ENCODE measurements at places on chromosomes 3 and 15.
A peak's percentile ranks its signal among the peaks of the same experiment; 100 is the strongest.

GRCh38 chr3:4380013-4380412, 76.8 kb downstream of the SETMAR start:
- no peak for DNase-seq

- DNase-seq = no peak
Measured at GRCh38 chr15:78929536-78930264, 15.1 kb downstream of the CTSH start.

DNA sequence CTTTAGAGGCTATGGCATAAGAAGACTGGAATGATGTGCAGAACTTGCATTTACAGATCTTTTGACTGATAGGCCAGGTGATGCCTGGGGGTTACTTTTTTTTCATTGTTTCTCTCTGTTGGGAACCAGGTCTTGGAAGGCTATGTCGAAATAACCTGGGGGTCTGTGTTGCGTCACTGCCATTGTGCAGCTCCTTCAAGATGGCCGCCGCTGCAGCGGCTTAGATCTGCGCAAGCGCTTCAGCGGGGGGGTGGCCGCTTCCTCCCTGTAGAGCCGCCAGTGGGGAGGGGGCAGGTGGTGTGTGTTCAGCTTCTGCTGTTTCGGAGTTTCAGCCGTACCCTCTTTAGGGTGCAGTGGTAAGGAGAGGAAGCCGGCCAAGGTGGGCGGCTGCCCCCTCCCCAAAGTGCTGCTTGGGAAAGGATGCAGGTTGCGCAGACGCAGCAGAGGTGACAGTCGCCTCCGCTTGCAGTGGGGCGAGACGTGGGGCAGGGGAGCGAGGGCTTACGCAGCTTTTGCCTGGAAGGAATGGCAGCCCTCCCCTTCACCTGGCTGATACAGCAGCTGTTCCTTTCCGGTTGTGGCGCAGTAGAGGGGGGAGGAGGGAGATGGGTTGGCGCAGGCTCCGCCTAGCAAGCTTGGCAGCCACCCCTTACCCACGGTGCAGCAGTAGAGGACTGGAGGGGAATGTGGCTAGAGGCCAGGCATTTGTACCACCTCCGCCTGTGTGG, 1.5 kb downstream of the SNRPN start:
- peak; percentile 17 for DNase-seq

DNA sequence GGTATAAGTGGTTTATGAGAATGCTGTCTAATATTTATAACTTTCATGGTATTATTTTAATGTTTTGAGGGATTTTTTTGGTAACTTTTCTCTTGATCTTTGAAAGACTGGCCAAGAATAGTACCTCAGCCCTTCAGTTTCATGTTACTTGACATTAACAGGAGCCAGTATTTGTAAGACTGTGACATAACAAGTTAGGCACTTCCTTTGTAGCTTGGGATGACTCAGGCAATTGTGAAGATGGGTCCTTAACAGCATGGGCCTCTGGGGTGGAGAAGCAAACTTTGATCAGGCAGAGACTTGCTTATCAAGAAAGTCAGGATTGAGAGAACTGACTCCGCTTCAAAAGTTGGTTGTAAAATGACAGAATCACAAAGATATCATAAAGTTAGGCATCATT, 9.5 kb downstream of the LRRC49 start:
- DNase-seq = no peak

- no peak for DNase-seq
Measured at GRCh38 chr3:126907557-126907956, 75.4 kb upstream of the PLXNA1 start.

- DNase-seq = no peak
Measured at GRCh38 chr3:10432931-10433330, 72.5 kb downstream of the ATP2B2 start.

All from GM18507 (cell line).